ENCODE measurements at places on chromosomes 6 and 20.

- DNase-seq: no peak
Observed at GRCh38 chr20:11271920-11272594, 598.3 kb upstream of the JAG1 start.

GRCh38 chr6:123380257-123380656 is 256.5 kb downstream of the TRDN start:
- DNase-seq: no peak

DNA sequence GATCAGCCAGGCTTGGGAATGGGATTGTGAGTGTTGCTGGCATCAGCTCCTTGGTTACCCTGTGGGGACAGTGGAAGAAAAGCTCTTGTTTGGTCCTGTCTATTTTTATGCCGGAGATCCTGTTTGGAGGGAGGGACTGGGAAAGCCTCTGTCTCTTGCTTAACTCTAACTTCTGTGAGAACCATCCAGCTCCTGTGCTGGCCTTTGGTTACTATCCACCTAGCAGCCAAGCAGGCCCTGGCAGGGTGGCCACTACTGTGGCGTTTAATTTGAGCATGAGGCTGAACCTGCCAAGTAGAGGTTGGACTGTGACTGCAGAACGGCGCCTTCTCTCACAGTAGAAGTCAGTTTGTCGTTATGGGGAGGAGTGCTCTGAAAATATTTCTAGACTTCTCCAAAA is 193.3 kb downstream of the UTRN start:
- DNase-seq: peak; percentile 2

DNA sequence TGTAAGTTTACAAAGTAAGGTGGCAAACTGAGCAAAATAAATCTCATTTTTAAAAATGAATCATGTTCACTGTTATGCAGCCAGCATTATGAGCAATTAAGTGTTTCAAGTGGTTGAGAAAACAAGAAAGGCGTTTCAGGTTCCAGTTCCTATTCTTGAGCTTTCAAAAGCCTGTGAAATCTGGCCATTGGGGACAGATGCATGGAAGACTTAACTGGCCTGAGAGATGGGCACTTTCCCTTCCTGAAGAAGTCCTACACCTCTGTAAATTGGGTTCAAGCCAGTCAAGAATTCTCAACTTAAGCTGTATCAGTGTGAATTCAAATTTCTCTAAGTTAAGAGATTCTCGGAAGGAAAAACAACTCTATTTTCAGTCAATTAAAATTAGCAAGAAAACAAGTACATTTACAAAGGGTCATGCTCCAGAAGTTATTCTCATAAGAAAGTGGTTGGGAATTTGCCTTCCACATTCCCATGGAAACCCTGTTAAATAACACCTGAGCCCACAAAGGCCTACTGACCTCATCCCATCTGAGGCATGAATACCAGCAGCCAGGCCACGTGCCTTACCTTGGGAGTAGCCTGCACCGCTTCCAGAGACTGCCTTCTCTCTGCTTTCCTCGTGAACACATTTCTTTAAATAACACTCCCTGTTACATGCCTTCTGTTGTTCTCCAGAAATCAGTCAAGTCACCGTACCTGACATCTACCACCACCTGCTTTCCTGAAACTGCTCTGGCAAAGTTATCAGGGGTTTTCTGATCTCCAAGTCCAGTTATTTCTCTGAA is 19.4 kb downstream of the MAP3K5 start:
- no peak for DNase-seq

GRCh38 chr6:168999392-168999791 is 254.3 kb downstream of the THBS2 start:
- DNase-seq: no peak

DNA sequence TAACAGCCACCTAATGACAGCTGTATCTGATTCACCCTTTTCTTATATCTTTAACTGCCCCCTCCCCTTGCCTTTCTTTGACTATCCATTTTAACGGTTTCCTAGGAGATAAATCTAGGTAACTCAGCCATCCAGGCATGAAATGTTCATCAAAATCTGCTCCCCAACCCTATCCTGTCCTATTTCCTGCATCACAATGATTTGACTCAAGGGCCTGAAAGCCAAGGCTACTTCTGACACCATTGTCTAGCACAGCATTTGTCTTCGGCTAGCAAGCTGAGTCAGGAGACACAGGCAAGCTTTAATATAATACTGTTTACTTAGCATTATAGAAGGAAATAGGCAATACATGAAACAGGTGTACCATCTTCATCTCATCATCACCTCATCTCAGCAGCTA is 31.6 kb upstream of the MANEA start:
- DNase-seq: no peak

DNA sequence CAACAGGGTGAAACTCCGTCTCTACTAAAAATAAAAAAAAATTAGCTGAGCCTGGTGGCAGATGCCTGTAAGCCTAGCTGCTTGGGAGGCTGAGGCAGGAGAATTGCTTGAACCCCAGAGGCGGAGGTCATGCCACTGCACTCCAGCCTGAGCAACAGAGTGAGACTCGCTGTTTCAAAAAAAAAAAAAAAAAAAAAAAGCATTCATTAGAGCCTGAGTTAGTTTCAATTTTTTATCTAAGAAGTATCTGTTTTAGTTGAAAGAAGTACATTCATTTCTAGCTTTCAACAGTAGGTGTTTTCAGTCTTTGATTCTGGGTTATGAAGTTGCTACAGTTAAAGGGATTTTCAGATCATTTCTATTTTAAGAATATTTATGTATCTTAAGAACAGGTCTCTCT is 42.2 kb downstream of the ZNF292 start:
- no peak for DNase-seq

GRCh38 chr20:43957392-43957791 is 42.7 kb downstream of the TOX2 start:
- no peak for DNase-seq

- DNase-seq: no peak
Observed at GRCh38 chr6:155188707-155189496, 74.9 kb upstream of the CLDN20 start.

GRCh38 chr6:125246566-125246965 is 55.2 kb downstream of the HDDC2 start:
- no peak for DNase-seq

DNA sequence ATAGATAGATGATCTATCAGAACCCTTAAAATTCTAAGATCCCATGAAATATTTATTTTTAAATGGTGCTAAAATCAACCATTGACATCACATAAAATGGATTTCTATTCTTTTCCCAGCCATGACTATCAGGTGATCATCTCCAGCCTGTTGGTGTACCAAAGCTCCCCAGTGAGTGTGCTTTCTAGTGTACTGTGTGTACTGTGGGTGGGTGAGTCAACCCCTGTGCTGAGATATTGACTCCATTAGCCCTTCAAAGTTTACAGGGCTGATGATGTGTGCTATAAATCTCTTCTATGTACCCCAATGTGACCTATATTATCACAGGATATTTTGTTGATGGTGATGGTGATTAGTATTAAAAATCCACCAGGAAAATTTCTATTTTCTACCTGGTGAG is 344.6 kb downstream of the MMUT start:
- DNase-seq: no peak

DNA sequence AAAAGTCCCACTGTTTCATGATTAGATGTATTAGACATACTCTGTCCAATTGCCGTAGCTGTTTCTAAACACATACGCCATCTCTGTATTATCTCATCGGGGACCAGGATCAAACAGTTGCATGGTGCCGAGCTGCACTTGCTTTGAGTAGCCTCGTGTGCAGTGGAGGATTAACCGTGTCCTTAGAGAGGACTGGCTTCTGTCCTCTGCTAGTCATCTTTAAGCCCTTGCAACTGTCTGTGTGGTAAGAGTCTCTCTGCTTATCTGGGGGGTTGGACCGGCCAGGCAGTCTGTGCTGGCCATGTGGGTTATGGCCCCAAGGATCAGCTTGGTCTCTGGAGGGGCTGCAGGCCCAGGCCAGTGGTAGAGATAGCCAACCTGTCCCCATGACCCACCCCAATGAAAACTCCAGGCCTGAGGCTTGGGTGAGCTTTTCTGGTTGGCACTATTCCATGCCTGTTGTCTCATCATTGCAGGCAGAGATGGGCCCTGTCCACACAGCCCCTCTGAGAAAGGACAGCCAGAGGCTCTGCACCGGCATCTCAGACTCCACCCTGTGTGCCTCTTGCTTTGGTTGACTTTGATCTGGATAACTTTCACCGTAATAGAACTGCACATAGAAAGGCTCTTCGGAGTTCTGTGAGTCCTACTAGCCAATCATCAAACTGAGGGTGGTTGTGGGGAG is 137.3 kb upstream of the SNX9 start:
- DNase-seq: no peak

DNA sequence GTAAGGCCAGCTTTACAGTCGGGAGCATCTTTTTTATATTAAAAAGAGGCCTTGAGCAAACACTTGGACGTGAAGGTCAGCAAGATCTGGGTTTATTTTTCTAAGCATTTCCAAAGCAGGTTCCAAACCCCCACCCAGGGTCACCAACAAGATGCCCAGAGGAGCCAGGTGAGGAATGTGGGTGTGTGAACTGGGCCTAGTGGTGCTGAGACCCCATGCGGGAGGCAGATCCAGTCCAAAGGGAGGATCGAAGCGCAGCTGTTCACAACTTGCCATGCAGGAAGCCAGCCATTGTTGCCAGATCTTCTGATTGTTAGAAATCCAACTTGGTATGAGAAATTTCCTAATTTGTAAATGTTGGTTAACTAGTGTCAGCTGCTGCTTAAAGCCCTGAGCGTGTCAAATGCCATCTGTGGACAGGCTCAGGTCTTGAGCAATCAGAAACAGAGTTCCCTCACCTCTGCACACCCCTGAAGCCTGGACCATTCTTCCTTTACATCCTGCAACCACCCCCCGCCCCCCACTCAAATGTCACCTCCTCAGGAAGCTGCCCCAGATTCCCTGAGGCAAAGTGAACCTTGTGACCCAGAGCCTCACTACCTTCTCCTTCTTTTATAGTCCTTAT is 46.5 kb downstream of the NFATC2 start:
- no peak for DNase-seq

DNA sequence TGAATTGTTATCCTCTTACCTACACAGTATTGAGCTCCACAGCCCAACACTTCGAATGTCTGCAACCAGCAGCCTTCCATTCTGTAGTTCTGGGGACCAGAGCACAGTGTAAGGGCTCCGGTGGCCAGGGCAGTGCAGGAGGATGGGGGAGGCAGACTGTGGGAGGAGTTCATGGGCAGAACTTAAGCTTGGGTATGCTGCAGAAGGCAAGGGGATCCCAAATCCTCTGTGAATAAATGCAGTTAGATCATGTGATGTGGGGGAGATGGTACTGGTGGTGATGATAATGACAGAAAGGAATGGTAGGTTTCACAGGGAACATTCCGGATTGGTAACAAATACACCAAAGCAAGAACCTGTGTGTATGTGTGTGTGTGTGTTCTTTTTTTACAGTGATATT is 26.5 kb upstream of the CNKSR3 start:
- DNase-seq: no peak

GRCh38 chr6:159819098-159819497 is 19.0 kb downstream of the PNLDC1 start:
- no peak for DNase-seq

- no peak for DNase-seq
Observed at GRCh38 chr6:46113370-46113769, 16.4 kb upstream of the ENPP4 start.

DNA sequence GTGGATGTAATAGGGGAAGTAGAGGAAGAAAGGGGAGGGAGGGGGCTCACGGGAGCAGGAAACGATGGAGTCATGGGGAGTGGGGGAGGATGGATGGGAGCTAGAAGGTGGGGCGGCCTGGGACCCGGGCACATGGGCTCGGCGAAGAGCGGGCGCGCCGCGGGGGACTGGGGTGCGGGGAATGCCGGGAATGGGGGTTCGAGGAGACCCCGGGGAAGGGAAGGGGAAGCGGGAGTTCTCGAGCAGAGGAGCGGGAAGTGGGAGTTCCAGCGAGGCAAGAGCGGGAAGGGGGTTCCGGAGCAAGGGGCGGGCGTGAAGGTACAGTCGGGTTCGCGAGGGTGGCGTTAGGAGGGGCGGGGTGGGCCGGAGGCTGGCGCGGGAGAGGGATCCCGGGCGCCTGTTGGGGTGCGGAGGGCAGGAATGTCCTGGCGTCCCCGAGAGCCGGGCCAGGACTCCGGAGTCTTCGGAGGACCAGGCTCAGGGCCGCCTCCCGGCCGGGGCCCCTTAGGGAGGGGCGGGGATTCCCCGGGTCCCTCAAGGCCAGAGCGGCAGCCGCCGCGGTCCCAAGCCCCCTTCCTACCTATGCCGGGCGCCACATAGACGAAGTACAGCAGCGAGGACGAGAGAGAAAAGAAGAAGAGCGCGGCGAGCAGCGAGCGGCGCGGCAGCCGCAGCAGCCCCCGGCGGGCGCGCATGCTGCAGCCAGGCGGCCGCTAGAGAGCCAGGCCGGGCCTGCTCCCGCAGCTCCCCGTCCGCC is 504 bp downstream of the B4GALT5 start:
- no peak for DNase-seq

DNA sequence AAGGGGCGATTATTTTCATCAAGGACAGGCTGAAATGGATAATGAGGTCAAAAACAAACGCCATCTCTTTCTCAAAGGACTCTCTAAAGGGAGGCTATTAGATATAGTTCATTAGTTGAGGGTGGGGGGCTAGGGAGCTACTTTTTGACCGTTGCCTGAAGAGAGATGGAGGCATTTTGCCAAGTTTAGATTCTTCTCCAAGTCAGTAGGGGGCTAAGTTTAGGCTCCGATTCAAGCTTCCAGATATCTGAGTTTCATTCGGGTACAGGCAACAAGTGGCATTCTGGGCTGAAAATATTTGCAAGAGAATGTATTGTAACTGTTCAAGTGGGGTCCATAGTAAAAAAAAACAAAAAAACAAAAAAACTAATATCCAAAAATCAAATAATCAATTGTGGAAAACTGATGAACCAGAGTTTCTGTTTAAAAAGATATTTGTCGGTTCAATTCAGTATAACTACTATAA is 43.4 kb upstream of the PIM1 start:
- DNase-seq: no peak

DNA sequence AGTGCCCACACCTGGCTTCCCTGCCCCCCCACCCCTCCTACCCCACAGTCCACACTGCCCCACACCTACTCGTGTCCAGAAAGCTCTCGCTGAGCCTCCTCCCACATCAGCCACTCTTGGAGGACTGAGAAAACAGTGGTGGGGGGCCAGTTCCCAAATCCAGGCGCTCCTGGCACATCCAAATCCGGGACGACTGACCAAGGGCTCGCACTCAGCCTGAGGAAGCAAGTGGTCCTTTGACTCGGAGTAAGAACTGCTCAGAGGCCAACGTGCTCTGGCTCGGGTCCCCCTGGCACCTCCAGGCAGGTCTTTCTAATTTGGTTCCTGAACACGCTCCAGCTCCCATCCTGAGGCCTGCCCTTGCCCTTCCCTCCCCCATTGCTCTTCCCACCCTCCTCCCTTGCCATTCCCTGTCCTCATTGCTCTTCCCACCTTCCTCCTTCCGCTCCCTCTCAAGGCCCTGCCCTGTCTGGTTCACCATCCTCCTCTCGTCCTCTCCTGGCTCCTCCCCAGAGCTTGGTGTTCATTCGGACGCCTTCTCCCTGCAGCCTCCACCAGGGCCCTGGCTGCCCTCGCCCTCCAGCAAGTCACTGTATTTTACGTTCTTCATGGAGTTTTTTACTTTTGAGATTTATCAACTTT is 83.6 kb downstream of the THBS2 start:
- DNase-seq: no peak

- DNase-seq: no peak
Observed at GRCh38 chr20:50649590-50649989, 41.8 kb downstream of the RIPOR3 start.

GRCh38 chr6:34597605-34598353 is 41.6 kb upstream of the SPDEF start:
- DNase-seq: no peak

GRCh38 chr20:32053648-32054047 is 1.6 kb downstream of the HCK start:
- no peak for DNase-seq

- no peak for DNase-seq
Observed at GRCh38 chr20:9490161-9490560, 24.2 kb upstream of the LAMP5 start.
